CD4-positive, alpha-beta T cell treated with Interleukin-21 for 1 hour (primary cell): ENCODE measurements at places on chromosomes 13 and 19.

DNA sequence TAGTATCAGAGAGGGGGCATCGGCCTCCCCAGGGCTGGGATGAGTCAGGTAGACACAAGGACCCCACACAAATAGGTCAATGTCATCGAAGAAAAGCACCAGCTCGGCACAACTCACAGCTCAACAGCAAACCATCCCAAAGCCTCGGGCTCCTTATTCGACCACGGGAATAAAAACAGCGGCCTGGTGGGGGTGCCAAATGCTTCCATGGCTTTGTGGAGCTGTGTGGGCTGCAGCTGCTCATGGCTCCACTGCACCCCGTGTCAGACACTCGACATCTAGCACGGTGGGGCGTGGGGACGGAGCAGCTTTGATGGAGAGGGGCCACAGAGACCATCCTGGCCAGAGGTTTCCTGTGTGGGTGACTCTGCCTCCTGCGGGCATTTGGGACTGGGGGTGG, 212.5 kb upstream of the SOX1 start:
- DNase-seq, result no peak

DNA sequence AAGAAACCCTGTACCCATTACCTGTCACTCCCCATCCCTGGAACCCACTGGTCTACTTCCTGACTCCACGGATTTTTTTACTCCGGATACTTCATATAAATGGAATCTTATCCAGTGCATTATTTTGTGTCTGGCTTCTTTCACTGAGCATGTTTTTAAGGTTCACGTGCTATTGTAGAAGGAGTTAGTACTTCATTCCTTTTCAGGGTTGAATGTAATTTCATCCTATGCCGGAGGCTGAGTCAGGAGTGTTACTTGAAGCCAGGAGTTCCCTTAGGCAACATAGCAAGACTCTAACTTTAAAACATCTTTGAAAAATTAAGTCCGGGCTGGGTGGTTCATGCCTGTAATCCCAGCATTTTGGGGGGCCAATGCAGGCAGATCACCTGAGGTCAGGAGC, 17.9 kb upstream of the ELAVL1 start:
- no peak for DNase-seq

DNA sequence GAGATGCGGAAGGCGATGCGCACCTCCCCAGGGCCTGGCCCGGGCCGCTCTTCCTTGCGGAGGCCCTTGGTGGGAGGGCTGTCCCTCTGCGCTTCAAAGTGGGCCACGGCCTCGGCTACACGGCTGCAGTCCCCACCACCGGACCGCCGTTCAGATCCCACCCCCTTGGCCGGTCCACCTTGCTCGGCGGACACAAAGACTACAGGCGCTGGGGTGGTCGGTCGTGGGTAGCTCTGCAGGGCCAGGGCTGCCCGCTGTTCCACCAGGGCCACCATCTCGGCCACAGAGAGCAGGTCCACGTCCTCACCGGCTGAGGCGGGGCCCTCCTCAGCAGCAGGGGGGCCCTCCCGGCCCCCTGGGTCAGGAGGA, 18.0 kb downstream of the FBXO46 start:
- no peak for DNase-seq

DNA sequence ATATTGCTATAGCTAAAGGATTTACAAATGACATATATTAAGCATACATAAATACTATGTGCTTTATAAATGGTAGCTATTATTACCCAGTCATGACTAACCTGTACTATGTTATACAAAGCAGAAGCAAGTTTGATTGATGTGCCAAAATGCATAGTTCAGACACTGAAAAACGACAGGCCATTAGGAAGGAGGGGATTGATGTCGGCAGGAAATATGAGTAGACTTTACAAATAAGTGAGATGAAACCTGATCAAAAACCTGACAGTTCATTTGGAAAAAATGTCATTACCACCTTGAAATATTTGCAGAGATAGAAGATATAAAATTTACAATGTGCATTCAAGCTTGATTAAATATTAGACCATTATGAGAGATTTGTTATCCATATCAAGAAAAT, 38.8 kb upstream of the TPP2 start:
- DNase-seq, result no peak

GRCh38 chr13:23518231-23518630, 52.0 kb upstream of the TNFRSF19 start:
- no peak for DNase-seq

DNA sequence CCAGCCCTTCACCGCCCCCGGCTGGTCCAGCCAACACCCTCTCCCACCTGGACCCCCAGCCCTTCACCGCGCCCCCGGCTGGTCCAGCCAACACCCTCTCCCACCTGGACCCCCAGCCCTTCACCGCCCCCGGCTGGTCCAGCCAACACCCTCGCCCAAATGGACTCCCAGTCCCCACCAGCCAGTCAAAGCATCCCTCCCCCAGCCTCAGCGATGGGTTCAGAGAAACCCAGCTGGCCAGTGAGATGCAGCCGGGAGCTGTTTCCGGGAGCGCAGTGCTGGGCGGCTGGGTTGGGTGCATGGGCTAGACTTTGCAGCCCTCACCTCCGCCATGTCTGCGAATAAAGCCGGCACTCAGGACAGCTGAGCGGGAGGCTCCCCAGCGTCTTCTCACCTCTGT, 6.5 kb upstream of the CDC34 start:
- no peak for DNase-seq

- no peak for DNase-seq
These were observed 82.7 kb downstream of the DLEU7 start for GRCh38 chr13:50760751-50761150.
